ENCODE measurements at places on chromosomes 5 and 9.

- DNase-seq = no peak
Measured at GRCh38 chr5:169350016-169350415, 49.1 kb upstream of the SLIT3 start.

DNA sequence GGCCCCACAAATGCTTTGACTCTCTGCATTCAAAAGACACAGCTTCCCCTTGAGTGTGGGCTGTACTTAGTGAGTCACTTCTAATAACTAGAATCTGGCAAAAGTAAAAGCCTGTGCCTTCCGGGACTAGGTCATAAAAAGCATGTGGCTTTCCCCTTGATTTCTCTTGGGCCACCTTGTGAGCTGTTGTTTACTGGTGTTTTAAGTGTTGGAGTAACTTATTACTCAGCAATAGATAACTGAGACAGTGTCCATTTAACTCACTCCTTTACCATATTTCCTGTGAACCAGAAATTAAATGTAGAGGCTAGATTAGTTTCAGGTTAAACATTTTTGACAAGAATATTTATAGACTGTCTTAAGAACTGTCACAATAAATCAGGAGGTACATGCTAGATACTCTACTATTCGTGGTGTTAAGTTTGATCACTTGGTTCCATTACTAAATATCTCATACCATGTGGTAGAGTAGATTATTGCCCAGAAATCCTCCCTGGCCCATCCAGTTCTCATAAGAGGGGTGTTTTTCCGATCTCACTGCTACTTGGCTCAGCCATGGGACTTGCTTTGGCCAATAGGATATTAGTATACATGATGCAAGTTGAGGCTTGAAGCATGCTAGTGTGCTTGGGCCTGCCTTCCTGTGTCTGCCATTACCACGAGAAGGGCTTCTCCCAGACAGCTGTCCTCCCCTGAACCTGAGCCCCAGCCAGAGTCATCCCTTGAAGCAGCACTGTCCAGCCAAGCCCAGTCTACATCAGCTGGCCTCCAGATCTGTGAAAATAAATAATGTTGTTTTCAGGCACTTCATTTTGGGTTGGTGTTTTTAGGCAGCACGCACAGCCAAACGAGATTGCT, 10.4 kb upstream of the CMBL start:
- DNase-seq = no peak

DNA sequence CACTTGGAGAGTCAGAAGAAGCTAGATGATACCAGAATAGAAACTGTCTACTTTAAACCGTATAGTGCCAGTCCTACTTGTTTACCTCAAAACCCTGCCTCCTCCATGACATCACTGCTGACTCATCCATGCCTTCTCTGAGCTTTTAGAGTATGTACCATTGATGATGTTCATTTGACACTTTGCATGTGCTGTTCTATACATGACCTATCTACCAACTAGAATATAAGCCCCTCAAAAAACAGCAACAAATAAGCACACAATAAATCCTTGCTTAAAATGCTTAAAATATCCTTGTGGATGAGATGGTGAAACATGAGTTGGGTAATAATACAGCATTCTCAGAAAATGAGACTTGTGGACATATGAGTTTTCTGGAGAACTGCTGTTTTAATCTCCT, 2.6 kb downstream of the CTNNAL1 start:
- no peak for DNase-seq

GRCh38 chr5:97049175-97049574, 93.2 kb downstream of the LIX1 start:
- no peak for DNase-seq

- no peak for DNase-seq
Measured at GRCh38 chr9:129145841-129146292, 32.2 kb downstream of the IER5L start.

DNA sequence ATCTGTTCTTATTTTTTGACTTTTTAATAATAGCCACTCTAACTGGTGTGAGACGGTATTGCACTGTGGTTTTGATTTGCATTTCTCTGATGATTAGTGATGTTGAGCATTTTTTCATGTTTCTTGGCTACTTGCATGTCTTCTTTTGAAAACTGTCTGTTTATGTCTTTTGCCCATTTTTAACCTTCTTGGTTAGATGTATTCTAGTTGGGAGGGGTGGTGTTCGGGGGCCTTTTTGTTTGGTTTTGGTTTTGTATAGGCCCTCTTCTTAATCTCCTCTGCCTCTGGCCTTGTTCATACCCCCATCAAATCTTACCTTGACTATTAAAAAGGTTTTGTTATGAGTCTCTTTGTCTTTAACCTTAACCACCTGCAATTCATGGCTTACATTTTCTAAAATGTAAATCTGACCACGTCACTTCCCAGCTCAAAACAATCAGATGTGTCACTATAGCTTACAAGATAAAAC, 107.8 kb upstream of the NR4A3 start:
- DNase-seq = no peak

DNA sequence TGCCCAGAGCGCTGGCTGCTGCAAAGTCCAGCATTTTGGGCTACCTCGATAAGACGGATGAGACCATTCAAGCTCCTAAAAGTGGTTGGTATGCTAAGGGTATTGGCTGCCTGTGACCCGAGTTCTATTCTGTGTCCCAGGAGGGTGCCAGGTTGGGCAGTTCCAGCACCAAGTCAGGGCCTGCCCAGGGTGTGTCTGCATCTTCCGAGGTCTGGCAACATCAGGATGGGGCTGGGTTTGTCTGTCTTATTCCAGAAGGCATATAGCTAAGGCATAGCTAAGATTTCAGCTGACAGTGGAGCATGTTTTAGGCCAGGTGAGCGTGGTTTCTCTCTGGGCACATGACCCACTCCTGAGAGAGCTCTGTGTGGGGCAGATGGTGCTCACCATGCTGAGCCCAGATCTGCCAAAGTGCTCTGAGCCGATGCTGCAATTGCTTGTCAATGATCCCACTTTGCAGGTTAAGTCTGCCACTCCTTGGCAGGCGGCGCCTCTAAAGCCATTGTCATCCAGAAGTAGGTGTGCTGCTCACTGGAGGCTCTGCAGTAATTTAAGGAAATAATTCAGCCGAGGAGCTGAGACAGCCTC, 7.8 kb downstream of the SLC9A3 start:
- no peak for DNase-seq

DNA sequence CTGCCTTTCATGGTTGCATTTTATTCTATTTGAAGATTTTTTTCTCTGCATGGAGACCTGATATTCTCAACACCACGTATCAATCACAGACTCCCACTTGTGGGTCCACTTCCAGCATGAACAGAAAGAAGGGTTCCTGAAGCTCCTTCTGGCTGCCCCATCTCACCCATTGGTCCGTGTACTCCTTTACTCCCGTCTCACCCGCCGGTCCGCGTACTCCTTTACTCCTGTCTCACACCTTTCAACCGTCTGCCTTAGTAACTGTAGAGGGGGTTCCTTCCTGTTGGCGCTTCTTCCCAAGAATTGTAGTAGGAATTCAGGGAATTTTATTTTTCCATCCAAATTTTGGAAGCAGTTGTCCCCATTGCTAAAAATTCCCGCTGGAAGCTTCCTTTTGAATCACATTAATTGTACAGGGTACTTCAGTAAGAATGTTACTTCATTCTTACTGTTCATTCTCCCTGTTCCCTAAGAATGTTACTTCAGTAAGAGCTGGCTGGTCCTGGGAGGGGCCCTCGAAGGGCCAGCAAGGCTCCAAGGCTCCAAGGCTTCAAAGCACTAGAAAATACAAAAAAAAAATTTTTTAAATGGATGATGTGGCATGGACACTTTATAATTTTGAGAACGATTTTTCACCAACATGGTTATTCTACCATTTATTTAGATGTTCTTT, 3.9 kb upstream of the LPCAT1 start:
- DNase-seq = no peak

DNA sequence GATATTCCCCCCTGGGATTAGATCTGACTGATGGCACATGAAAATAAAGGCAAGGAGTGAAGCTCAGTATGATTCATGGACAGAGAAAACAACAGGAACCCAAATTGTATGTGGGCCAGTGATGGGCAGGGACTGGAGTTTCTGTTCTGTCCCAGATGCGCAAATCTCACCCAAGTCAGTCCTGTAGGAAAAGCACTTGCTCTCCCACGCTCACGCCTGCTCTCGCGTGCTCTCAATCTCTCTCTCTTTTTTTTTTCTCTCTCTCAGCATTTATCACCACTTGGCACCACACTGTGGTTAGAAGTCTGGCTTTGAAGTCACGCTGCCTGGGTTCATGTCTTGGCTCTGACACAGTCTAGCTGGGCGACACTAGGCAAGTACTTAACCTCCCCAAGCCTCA, 106.5 kb upstream of the LRRTM2 start:
- no peak for DNase-seq

GRCh38 chr9:114225561-114226212, 70.3 kb downstream of the COL27A1 start:
- DNase-seq = no peak

- no peak for DNase-seq
Measured at GRCh38 chr9:135674977-135675376, 11.9 kb downstream of the LCN9 start.

DNA sequence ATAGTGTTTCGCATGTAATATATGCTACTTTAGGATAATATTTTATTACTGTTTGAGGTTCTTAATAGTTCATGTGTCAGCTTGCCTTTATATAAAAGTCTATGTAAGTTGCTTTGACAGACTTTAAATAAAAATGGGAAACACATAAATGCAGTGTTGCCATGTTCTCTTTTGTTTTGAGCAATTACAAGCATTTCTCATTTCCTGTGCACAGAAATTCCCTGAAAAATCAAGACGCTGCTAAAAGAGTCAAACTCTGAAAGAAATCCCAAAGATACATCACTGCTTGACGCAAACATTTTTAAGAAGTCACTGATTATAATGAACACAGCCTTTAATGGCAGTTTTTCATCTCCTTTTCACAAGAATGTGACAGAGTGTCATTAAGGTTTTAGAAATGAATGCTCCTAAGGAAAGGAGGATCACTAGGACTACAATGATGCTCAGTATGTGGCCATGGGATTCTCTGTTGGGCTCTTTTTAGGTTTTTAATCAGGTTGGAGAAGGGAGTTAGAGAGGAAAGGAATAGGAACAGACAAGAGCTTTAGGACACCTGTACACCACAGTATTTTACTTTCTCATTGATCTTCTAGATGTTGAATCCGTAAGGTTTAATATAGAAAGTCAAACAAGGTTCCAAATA, 29.4 kb downstream of the ZCCHC7 start:
- no peak for DNase-seq

DNA sequence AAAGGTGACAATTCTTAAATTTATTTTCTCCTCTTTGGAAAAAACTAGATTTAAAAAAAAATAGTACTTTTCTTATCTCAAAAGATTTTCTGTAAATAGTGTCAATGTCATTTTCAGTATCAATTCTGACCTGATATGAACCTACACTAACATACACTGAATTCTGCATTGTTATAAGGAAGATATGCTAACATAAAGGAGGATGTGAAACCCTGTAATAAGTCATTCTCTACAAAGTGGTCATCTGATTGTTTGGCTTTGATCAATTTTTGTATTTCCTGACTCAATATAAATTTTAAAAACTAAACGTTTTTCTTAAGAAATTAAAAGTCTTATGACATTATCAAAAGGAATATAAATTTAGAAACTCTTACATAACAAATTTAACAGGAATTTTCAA, 233.6 kb upstream of the EDIL3 start:
- DNase-seq = no peak

- no peak for DNase-seq
Measured at GRCh38 chr9:253539-253938, 38.9 kb downstream of the DOCK8 start.

- DNase-seq = no peak
Measured at GRCh38 chr9:125632321-125633115, 74.5 kb downstream of the MAPKAP1 start.

DNA sequence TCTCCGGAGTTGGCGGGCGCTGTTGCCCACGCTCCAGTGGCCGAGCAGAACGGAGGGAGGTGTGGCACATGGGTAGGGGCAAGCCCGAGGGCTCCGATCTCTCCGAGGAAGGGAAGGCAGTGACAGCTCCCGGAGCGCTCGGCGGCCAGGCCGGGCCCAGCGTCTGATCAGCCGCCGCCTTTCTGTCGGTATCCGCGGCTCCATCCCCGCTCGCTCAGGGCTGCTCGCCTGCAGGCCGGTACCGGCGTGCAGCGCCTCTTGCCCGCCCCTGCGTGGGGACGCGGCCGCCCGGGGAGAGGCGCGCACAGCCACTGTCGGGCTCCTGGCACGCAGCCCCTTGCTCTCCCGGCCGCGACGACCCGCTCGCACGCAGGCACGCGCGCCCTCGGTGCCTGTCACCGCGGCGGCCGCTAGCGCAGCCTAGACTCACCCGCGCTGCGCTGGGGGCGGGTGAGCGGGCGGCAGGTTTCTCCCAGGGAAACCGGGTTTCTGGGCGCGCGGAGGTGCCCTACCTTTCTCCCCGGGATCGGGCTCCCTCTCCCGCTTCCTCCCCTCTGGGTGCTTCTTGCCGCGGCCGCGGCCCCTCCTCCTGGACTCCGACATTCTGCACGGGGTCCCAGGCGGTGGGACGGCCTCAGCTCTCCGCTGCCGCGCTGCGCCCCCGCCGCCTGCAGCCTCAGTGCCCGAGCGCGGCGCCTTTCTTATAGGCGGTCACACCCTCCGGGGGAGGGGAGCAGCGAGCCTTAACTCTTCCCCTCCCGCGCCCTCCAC, 108.4 kb downstream of the PSD2 start:
- DNase-seq = no peak

- DNase-seq = no peak
Measured at GRCh38 chr5:72619251-72619650, 112.0 kb upstream of the ZNF366 start.

- peak; percentile 19 for DNase-seq
Measured at GRCh38 chr5:37837414-37838032, 2.3 kb downstream of the GDNF start.

- DNase-seq = no peak
Measured at GRCh38 chr9:89412541-89412940, 85.4 kb downstream of the SEMA4D start.

DNA sequence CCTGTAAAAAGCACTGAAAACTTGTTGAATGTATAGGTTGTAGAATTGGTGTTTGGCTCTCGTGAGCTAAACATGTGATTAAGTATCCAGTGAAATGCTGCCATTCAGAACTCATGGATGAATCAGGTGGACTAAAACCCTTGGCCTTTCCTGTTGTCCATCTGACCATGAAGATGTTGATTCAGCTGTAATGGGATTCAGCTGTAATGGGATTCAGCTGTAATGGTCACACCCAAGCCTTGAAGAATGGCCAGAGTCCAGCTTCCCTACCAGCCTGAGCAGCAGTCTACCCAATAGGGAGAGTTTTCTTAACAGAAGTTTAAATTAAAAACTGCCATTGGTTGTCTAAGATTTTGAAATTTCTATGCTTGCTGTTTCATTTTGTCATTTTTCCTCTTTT, 18.1 kb downstream of the MAMDC2 start:
- no peak for DNase-seq

- no peak for DNase-seq
Measured at GRCh38 chr5:91503321-91503720, 120.2 kb upstream of the ARRDC3 start.
